ENCODE measurements at places on chromosomes 6 and 20. TPM values are rescaled to one million over a fixed set of nuclear protein-coding genes. Genes with fewer than 3 reads are reported as not detected.

- DNase-seq: no peak
These were observed 4.3 kb downstream of the KIF3B start for GRCh38 chr20:32281711-32282110.

DNA sequence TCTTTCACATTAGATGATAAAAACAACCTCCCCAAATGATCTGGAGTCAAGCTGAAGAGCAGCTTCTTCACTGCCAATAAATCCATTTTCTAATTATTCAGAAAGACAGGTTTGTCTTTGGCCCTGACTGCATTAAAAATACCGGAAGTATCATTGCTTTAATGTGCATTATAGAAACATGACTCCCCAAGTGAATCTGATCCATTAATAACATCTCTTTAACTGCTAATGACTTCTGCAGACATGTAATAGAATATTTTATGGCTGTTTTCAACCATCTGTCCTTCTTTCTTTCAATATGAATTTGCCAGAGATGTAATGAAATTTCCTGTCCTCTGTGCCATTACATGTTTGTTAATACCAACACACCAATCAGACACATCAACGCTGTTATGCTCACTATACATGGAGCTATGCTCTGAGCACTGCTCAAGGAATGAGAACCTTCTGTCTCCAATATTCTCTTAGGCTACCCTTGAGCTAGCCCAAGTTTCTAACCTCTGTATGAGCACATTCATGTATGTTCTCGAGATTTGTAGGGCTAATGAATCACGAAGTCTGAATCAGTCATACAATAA is 87.8 kb downstream of the LYRM4 start:
- no peak for DNase-seq

NCOA7 gene
- total RNA-seq: 9.9 TPM

GRCh38 chr20:32792316-32792715 is 27.4 kb upstream of the MAPRE1 start:
- peak; percentile 23 for DNase-seq

LY86 gene
- not detected for total RNA-seq

ZKSCAN4 gene
- 5.6 TPM for total RNA-seq

ANKRD66 gene
- not detected for total RNA-seq

- DNase-seq: no peak
These were observed 416.8 kb upstream of the SPTLC3 start for GRCh38 chr20:12591949-12592470.

DNA sequence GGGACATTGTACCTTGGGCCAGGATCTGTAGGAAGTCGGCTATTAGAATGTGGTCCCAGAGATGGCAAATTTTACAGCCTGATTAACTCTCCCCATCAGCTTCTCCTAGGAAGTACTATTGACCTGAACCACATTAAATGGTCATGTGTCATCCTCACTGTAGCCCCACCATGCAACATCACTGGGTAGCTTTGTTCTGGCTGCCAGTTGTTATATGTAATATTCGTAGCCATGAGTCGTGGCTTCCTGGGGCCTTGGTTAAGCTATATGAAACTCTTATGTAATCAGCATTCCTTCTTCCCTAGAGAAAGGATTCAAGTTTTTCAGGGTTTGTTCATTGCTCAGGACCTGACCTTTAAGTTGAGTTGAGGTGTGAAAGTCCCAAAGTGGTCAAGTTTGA is 125.7 kb downstream of the ANKS1A start:
- peak; percentile 43 for DNase-seq

TGM2 gene
- 27.0 TPM for total RNA-seq

TAAR6 gene
- not detected for total RNA-seq

MEI4 gene
- not detected for total RNA-seq

RSPH4A gene
- total RNA-seq: not detected

DNA sequence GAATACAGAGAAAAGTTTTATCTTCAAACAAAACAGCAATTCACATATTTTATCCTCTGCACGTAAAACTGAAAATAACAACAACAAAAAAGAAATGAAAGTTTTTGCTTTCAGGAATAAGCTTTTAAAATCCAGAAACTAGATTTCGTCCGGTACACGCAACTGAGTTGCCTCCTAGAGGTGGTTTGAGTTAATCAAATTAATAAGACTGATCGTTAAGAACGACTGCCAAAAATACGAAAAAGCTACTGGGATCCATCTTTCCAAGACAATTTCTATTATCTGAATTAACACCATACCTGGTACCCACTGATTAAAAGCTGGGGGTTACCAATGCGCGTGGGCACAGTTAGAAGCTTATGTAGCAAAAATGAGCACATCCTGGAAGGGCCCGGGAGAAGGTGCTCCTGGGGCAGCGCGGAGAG is 669 bp downstream of the PDCD2 start:
- DNase-seq: no peak

GRCh38 chr20:53578492-53579222 is 15.0 kb downstream of the ZNF217 start:
- peak; percentile 90 for DNase-seq

DNA sequence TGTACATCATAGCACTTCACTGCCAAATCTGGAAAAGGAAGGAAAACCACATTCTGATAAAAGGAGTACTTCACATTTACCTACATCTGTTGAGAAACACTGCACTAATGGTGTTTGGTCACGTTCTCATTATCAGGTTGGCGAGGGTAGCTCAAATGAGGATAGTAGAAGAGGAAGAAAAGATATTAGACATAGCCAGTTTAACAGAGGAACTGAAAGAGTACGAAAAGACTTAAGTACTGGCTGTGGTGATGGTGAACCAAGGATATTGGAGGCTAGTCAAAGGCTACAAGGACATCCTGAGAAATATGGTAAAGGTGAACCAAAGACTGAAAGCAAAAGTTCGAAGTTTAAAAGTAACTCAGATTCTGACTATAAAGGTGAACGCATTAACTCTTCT is 32.0 kb upstream of the GJA10 start:
- no peak for DNase-seq

- no peak for DNase-seq
These were observed 15.1 kb downstream of the E2F3 start for GRCh38 chr6:20416567-20417345.

GRCh38 chr20:49916146-49917002 is 1.0 kb upstream of the SPATA2 start:
- peak; percentile 42 for DNase-seq

- DNase-seq: no peak
These were observed 162.9 kb downstream of the QKI start for GRCh38 chr6:163577404-163577803.

C20orf202 gene
- not detected for total RNA-seq

- no peak for DNase-seq
These were observed 124.0 kb upstream of the SLC2A12 start for GRCh38 chr6:134176264-134176975.

- no peak for DNase-seq
These were observed 34.8 kb upstream of the TFB1M start for GRCh38 chr6:155349129-155349528.

DNA sequence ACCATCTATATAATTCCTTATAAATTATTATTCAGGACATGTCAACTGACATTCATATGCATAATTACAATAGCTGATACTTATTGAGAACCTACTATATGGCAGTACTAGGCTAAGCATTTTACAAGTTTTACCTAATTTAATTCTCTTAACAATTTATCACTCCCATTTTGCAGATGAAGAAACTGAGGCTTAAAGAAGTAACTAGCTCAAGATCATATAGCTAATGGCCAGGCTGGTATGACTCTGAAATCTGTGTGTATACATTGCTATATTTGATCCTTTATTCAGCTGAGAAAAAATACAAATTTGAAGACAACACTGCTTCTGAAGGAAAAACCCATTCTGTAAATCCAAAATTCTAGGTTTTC is 85.0 kb downstream of the CRYBG1 start:
- DNase-seq: no peak

- DNase-seq: peak; percentile 88
These were observed 74.9 kb upstream of the CLDN20 start for GRCh38 chr6:155188707-155189496.

DNA sequence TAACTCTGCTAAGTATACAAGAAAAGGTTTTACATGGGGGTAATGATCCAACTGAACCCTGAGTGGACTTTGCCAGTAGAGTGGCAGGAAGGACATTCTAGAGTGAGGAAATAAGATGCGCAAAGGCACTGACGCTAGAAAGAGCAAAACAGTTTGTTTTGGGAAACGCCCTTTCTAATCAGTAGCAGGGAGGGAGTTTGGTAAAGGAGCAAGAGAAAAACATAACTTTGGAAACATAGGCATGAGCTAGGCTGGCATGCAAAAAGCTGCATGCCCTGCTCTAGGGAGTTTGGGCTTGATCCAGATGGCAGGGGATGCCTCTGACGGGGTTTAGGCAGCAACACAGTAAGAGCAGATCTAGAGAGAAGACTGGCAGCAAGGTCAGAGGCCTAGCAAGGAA is 135.2 kb downstream of the DST start:
- DNase-seq: no peak

DNA sequence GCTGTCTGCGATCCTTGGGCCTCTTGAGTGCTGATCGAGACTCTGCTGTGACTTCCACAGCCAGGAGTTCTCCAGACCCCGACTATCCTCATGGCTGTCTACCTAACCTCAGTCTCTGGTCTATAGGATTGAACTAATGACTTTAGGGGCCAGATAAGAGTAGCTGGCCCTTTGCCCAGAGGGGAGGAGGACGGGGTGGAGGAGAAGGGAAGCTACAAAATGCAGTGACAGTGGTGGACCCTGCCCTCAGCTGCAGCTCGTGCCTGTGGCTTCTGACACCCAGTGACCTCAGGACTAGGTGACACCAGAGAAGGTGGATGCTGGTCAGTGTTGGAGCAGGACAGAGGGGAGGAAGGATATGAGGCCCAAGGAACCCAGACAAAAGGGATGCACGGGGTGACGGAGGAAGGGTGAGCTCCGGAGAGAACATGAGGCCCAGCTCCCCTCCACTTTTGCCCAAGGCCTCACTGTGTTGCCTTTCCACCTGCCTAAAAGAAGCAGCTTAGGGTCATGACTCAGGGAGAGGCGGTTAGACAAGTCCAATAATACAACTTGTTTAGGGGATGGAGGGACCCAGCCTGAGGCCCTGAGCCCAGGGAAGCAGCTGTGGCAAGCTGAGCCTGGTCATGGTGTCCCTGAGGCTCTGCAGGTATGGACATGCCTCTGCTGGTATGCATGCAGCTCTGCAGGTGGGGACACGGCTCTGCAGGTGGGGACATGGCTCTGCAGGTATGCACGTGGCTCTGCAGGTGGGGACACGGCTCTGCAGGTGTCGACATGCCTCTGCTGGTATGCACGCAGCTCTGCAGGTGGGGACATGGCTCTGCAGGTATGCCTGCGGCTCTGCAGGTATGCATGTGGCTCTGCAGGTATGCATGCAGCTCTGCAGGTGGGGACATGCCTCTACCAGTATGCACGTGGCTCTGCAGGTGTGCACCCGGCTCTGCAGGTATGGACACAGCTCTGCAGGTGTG is 67.7 kb downstream of the SYNJ2 start:
- DNase-seq: no peak

DNA sequence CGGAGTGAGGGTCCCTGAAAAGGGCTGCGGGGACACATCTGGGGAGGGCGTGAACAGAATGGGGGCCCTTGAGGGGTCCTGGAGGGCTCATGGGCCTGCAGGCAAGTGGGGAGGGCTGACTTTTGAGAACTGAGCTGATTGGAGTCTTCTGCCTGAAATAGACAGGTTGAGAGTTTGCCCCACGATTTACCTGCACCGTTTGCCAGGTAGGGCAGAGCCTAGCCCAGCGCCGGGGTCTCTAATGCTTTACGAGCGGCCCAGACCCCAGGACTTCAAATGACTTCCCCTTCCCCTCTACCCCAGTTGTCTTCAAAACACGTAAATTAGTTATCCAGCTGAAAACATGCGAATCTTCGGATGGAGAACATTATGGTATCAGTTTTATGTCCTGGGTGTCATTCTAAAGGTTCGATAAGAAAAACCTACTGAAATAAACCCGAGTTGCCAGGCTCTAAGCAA is 1.3 kb downstream of the PLCB1 start:
- DNase-seq: no peak

GRCh38 chr6:82750556-82750955 is 315.1 kb downstream of the UBE3D start:
- no peak for DNase-seq

GRCh38 chr6:129874837-129875236 is 13.7 kb upstream of the TMEM244 start:
- DNase-seq: no peak

GRCh38 chr20:5657190-5657875 is 92.9 kb upstream of the SHLD1 start:
- DNase-seq: peak; percentile 99

PRR18 gene
- 0.14 TPM for total RNA-seq

UFL1 gene
- total RNA-seq: 22.2 TPM

THBS2 gene
- 151 TPM for total RNA-seq

GRCh38 chr20:1830240-1830639 is 65.0 kb upstream of the SIRPA start:
- peak; percentile 98 for DNase-seq

- peak; percentile 41 for DNase-seq
These were observed 62.9 kb downstream of the EFHC1 start for GRCh38 chr6:52482903-52483670.

DNA sequence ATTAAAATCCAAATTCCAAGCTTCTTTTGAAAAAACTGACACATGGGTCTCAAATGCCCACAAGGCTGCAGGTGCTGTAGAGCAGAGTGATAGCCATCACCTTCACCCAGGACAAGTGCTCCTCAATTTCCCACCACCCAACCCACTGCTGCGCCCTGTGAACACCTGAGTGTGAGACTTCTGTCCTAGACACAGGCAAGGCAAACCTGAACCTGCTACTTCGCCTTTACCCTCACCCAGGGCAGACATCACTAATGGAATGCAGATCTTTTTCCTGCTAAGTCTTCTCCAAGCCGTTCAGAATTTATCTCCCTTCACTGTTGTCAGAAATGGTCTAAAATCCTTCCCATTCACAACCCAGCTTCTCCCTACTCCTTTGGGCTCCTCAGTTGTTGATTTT is 65.9 kb downstream of the PREX1 start:
- no peak for DNase-seq

- no peak for DNase-seq
These were observed 336.1 kb upstream of the POU3F2 start for GRCh38 chr6:98498144-98498775.

DNA sequence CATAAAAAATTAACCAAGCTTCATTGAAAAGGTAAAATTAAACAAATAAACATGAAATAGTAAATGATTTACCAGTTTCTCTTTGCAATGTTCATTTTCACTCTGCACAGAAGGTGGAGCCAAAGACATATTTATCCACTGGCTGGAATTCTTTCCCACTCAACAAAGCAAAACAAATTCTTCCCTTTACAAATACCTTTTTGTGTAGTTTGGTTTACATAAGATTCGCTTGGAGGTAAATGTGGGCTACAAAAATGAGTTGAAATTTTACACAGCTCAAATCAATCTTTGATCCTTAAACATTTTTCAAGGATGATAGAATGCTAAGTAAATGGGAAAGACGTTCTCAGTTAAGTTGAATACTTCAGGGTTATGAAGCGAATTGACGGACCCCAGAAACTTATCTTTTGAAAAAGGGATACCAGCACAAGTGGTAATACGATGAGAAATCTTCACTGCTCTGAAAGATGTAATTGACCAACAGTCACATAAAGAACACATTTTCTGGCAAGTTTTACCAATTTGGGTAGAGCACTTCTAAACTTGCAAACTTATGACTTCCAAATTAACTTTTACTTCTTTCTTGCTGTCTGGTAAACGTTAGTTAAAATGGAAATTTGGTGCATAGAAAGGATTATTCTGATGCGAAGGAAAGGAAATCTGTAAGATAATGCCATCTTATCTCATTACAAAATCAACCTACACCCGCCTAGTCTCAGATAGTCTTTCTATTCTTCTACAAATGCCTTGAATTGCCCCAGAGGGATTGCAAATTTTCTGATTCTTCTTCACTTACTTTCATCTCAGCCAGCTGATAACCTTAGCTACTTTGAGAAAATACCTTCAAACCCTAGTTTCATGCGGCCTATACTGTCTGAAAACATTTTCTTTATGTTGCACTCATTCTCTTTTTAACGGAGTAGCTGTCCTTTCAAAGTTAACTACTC is 4.7 kb upstream of the GJA1 start:
- peak; percentile 27 for DNase-seq

Measured in A172 (cell line).